ACHN (cell line): ENCODE measurements at places on chromosomes 16 and 17.
A peak's percentile ranks its signal among the peaks of the same experiment; 100 is the strongest.

DNA sequence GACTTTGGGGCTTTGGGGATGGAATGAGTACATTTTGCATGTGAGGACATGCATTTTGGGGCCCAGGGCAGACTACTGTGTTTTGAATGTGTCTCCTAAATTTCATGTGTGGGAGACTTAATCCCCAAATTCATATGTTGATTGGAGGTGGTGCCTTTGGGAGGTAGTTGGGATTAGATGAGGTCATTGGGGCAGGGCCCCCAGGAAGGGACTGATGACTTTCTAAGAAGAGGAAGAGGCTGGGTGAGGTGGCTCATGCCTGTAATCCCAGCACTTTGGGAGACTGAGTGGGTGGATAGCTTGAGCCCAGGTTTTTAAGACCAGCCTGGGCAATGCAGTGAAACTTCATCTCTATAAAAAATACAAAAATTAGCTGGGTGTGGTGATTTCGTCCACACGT lies 42.8 kb upstream of the RAI1 start:
- no peak for DNase-seq

- DNase-seq, result no peak
Observed at GRCh38 chr16:89712274-89712781, 8.4 kb downstream of the VPS9D1 start.

DNA sequence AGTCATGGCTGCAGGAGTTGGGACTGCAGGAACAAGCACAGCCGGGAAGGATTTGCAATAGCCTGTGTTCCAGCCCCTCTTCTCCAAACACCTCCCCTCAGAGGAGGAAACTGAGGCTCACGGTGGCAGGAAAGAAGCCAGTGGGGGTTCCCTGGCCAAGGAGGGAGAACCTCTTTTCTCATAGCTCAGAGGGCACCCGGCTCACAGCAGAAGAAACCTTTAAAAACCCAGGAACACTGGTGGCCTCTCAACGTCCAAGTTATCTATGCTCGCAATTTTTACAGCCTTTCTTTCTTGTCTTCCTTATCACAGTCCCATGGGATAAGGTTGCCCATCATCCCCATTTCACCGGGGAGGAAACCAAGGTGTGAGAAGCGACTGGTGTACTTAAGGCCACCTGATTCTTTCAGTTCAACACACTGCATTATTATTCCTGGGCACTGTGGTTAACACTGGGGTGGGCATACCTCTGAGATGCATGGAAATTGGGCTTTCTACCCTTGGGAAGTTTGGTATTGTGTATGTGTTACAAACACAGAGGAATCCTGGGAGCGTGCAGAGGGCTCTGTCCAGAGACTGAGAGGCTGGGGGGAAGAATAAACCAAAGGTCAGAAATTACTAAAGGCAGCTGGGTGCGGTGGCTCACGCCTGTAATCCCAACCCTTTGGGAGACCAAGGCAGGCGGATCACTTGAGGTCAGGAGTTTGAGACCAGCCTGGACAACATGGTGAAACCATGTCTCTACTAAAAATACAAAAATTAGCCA lies 791 bp upstream of the ZNF629 start:
- DNase-seq, result no peak

GRCh38 chr17:78981010-78981888 lies 1.5 kb upstream of the LGALS3BP start:
- DNase-seq, result no peak

- DNase-seq, result no peak
Observed at GRCh38 chr16:27823421-27823820, 240.1 kb downstream of the GSG1L start.

DNA sequence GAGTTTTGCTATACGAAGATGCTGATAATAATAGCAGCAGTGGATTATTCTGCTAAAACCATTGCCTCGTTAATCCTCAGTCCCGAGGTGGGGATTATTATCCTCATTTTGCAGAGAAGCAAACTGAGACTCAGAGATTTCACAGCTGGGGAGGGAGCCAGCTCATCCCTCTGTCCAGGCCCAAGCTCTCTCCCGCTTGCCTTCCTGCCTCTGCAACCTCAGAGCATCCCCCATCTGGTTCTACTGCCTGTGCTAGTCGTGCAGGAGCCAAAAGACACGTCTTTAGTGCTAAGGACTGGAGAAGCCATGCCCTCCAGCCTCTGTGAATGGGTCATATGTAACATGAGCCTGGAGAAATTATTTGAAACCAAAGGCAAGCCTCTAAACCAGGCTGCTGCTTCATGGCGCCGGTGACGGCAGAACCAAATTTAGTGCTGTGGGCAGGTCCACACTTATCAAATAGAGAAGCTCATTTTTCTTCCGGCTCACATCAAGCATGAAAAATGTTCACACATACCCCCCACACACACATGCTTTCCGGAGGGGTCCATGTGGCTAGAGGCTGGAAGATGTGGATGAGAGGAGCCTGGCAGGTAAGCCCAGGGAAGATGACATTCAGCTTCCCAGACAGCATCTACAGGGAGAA lies 13.5 kb downstream of the MAPT start:
- no peak for DNase-seq

GRCh38 chr16:16086653-16087446 lies 136.4 kb downstream of the ABCC6 start:
- DNase-seq, result no peak

- no peak for DNase-seq
Observed at GRCh38 chr16:70574595-70575271, 51.1 kb downstream of the SF3B3 start.

DNA sequence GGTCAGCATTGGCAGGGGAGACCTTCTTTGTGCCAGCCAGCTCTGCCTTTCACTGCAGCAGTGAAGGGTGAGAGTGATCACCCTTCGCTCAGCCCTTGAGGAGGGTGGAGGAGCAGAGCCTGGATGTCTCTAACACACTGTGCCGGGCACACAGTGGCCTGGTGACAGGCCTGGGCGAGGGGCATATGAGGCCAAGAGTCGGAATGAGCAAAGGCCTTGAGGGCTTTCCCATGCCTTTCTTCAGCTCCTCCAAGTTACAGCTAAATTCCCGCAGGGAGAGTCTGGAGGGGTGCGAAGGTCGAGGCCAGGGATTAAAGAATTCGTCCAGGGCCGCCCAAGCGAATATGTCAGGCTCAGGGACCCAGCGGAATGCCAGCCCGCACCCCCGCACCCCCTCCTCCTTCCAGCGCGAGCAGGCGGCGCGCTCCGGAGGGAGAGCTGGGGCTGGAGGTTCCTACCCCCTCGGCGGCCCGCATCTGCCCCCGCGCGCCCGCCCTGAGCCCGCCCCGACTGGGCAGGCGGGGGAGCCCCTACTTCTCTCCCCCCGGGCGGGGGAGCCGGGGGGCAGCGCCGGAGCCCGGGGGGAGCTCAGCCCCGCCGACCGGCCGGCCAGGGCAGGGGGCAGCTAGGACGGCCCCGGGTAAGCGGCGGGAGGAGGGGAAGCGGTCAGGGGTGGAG lies at the start of gene RASL10B:
TSS of gene RASL10B (plus strand) at position 401 of the 678 bp plus-strand sequence. CDS start 3,546 bp downstream, outside the sequence.
- DNase-seq, result peak; percentile 56

- no peak for DNase-seq
Observed at GRCh38 chr16:64993464-64993863, 128.4 kb downstream of the CDH11 start.

GRCh38 chr17:65025297-65025696 lies 31.2 kb downstream of the GNA13 start:
- DNase-seq, result no peak

- DNase-seq, result no peak
Observed at GRCh38 chr17:69577098-69577497, 162.6 kb downstream of the MAP2K6 start.

DNA sequence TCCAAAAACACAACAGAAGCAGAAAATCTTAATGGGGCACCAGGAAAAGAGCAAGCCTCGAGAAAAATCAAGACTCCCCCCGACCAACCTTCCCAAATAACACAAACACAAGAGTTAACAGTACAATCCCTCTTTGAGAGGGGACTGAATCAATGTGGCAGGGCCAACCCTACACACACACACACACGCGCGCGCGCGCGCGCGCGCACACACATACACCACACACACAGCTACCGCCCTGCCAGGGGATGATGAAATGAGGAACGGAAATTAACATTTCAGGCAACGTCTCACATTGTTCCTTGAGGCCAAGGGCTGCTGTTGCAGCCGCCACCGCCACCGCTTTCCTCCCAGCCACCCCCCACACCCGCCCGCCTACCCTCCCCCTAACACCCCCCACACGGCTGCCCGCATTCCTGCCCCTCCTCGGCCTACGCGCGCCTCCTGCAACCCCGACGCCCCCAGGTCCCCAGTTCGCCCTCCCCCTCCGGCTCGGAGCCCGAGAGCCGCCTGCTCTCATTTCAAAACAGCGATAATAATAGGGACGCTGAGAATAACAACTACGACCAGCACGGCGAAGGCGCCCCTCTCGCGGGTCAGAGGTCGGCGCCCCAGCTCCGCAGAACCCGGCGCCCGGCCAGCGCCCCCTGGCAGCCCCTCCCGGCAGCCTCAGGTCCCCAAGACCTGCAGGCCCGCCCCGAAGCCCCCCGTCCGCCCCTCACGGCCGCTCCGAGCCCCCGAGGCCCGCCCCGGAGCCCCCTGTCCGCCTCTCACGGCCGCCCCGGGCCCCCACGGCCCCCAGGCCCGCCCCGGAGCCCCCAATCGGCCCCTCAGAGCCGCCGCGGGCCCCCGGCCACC lies 1.1 kb downstream of the ANKRD11 start:
- DNase-seq, result peak; percentile 94
